Left renal pelvis (tissue), 4 donors: ENCODE measurements at places on chromosomes 4 and X. TPM values are rescaled to one million over a fixed set of nuclear protein-coding genes. Genes with fewer than 3 reads are reported as not detected.

- DNase-seq = no peak
Measured at GRCh38 chr4:83905952-83906351, 370.0 kb downstream of the GPAT3 start.

DNA sequence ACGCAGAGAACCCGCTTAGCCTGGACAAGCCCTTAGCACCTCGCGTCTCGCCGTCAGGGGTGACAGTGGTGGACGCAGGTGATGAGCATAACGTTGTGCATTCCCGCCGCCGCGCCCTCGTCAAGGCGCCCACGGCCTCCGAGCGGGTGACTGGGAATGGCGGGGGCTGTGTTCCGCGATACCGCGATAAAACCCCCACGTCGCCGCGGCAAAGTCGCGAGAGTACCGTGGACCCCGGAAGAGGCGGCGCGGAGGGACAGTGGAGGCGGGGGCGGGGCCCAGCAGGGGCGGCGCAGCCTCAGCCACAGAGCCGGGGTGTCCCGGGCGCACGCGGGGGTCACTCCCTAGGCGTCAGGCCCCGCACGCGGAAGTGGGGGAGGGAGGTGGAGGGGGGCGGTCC, 53.8 kb downstream of the ZFYVE28 start:
- DNase-seq = no peak

GRCh38 chrX:21699136-21699535, 41.0 kb upstream of the KLHL34 start:
- DNase-seq = no peak

DNA sequence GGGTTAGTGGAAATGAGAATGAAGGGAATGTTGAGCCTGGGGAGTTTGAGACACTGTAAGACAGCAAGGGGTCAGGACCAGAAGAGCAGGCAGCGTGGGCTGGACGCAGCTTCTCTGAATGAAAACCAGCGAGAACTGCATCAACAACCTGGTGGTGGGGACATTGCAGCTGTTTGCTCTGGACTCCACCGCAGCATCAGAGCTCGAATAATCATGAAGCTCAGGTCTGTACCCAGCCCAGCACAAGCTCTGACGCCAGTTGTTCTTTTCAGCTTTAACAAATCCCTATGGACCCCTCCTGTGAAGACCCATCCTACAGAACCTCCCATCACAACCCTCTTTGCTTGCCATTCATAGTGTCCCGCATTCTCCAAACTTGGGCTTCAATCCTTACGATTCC, 106.8 kb upstream of the PNPLA4 start:
- no peak for DNase-seq

- DNase-seq = no peak
Measured at GRCh38 chr4:138982754-138983153, 32.8 kb upstream of the NOCT start.

GRCh38 chr4:77127215-77127614, 29.8 kb upstream of the CCNG2 start:
- no peak for DNase-seq

GRCh38 chr4:590313-590841, 14.3 kb upstream of the TMEM271 start:
- DNase-seq = no peak

DNA sequence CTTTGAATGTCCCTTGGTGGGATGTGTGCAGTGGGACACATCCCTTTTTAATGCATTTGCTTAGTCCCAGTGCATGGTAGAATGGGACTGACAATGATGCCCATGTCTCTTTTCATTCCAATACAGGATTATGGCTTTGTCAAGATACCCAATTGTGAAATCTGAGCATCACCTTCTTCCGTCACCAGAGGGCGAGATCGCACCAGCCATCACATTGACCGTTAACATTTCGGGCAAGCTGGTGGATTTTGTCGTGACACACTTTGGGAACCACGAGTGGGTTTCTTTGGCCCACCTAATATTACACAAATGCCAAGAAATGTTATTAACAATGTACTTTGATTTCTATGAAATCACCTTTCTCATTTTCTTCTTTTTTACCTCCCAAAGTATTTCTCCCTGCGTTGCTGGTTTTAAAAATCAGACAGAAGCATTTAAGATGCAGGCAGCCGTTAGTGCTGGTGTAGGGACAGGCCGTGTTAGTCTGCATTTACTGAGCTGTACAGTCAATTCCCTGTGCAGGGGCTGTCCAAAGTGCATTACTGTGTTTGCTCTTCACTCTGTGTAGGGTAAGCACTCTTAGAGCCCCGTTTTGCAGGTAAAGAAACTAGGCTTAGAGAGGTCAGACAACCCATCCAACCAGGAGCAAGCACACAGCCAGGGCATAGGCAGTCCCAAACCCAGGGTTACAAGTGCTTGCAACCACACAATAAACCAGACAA, 46.5 kb downstream of the CWH43 start:
- no peak for DNase-seq

- DNase-seq = no peak
Measured at GRCh38 chr4:111681270-111681669, 464.0 kb upstream of the FAM241A start.

DNA sequence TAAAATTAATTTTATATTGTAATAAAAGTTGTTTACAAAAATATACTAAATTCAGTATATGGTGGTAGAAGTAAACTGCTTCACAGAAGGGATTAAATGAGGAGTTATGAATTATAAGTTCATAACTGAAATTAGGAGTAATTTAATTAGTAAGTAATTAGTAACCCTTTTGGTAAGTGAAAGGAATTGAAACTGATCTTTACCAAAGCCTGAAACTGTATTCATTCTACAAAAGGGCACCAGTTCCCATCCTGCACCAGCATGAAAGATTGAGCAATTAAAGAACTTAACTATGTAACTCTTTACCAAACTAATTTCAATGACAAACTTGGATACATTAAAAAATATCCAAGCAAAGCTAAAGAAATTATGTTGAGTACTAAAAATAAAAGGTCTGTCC, 8.2 kb downstream of the MED14 start:
- DNase-seq = no peak

DNA sequence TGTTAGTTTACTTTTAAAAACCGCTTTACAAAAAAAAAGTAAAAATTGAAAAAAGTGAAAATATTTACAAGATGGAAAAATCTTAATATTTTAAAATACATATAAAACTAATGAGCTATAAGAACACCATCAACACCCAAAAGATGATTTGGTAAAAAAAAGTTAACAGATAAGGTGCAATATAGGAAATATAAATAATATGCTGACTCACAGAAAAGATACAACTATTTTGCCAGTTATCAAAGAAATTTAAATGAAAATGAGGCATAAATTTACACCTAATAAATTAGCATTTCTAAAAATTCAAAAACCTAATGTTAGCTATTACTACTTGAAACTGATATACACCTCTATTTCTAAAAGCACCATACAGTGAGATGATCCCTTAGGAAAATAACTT, 54.5 kb downstream of the BRWD3 start:
- DNase-seq = no peak

GRCh38 chr4:53813998-53814397, 222.7 kb upstream of the LNX1 start:
- no peak for DNase-seq

GRCh38 chr4:107129076-107129475, 93.0 kb upstream of the DKK2 start:
- no peak for DNase-seq

DNA sequence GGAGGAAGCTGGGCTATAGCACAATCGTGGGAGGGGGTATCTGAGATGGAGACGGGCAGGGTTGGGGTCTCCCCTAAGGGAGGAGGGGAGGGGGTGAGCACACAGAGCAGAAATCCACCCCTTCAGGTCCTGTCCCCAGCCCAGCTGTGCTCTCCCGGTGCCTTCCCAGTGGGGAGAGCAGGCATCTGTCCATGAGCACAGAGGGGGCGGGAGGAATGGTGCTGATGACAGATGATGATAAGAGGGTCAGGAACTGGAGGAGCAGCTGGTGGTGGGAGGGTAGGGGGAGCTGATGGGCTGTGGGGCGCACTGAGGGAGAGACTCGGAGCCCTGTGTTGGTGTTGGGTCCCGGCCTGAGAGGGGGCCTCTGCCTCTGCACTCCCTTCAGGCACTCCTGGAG, 8.6 kb downstream of the ATP2B3 start:
- DNase-seq = no peak

Gene ARHGEF6
- 13.5 TPM for polyA plus RNA-seq

Gene KLHL34
- not detected for polyA plus RNA-seq

Gene MED28
- polyA plus RNA-seq = 66.5 TPM

Gene C4orf50
- polyA plus RNA-seq = 0.01 TPM

Gene GABRG1
- 0.42 TPM for polyA plus RNA-seq

Gene SULT1E1
- polyA plus RNA-seq = 751 TPM
